Stimulated activated CD4-positive, alpha-beta T cell treated with anti-CD3 and anti-CD28 coated beads, Interleukin-2, amount 100 ng/mL, for 48 hours (primary cell): ENCODE measurements at places on chromosomes 5 and 9.

- no peak for DNase-seq
Observed at GRCh38 chr9:122475717-122476116, 2.0 kb downstream of the OR1J1 start.

DNA sequence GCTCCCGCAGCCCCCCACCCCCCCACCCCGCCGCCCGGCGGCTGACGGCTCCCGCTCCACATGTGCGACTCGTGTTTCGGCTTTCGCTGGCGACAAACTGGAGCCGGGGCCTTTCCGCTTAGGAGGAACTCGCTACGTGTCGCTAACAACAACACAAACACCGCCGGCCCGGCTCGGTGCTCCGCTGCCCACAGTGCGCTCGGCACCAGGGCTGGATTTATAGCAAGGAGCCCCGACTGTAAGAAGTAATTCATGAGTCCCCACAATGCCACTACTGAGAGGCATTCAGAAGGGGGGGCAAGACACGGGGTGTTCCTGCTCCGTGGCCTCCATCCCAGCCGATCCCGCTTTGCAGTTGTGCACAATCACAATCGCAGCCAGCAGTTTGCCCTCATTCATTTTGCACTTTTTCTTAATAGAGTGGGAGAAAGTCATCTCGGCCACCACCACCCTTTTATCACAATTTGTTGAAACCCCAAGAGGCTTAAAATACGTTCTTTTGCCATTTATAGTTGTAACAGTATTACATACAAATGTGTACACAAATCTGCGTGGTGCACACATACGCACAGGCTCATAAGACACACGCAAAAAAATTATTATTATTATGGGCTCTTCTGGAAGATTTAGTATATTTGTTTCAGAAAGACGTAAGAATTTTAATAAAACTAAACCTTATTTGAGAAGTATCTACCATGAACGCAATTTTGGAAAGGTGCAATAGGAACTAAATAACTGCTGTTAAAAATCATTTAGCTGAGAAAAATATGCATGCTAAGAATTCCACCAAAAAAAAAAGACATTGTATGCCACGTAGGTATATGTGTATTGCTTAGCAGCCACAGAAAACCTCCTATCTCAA is 48.1 kb downstream of the EBF1 start:
- DNase-seq: no peak

GRCh38 chr9:80811656-80812055 is 877.7 kb downstream of the TLE1 start:
- no peak for DNase-seq

DNA sequence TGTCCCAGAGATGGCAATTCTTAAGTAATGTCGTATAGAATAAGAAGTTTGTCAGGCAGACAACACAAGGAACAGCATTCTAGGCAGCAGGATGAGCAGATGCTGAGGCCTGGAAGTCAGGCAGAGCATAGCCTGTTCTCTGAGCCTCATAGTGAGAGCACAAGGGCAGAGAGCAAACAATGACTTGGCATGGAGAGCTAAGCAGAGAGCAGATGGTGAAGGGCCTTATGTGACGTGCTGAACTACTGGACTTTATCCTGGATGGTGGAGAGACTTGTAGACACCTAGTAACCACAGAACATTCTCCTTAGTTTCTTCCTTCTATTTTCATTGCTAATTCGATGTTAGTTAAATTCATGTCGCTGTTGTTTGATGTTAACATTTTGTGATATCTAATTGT is 60.1 kb downstream of the KCTD16 start:
- no peak for DNase-seq

DNA sequence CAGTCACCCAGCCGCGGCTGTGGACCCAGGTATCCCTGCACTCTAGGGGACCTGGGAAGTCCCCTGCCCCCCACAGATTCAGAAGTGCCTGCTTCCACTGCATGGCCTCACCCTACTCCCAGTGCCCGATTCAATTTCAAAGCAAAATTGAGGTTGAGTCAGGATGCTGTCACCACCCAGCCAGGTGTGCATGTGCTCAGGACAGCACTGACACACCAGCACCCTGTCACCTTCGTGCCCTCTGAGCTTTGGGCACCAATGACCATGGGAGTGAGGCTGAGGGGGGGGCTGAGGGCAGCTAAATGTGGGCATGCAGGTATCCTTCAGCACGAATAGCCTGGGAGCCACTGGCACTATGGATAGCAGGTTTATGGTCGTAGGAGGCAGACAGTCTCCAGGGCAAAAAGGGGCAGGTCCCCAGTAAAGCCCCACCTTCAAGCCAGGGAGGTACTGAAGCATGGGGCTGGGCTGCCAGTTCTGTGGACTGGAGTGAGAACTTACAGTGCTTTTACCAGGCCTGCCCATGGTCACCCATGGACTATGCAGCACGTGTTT is 1151.6 kb upstream of the CDH6 start:
- no peak for DNase-seq

GRCh38 chr9:136204145-136204805 is 653 bp downstream of the LHX3 start:
- no peak for DNase-seq

DNA sequence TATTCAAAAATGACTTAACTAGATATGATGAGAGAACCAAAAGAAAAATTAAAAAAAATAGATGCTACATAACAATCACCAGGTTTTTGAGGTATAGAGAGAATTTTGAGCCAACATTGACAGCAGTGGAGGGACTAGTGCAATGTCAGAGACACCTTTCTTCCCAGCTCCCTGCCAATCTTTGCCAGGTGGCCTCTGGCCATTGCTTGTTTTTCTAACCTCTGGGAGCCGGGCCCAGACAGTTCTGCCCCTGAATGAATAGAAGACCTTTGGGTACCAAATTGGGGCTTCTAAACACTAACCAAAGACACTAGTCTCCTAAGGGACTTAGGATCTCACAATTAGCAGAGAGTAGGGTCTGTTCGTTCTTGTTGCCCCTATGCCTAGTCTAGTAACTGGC is 33.4 kb downstream of the FOXD1 start:
- DNase-seq: no peak
